Activated CD4-positive, alpha-beta T cell treated with anti-CD3 and anti-CD28 coated beads for 36 hours (primary cell): ENCODE measurements at places on chromosomes 2 and 18.

GRCh38 chr2:10781746-10782145 lies 30.8 kb downstream of the PDIA6 start:
- DNase-seq, result no peak

GRCh38 chr2:62045017-62045543 lies 139.6 kb downstream of the COMMD1 start:
- DNase-seq, result no peak

- DNase-seq, result no peak
Observed at GRCh38 chr2:214477305-214477704, 66.5 kb downstream of the VWC2L start.

DNA sequence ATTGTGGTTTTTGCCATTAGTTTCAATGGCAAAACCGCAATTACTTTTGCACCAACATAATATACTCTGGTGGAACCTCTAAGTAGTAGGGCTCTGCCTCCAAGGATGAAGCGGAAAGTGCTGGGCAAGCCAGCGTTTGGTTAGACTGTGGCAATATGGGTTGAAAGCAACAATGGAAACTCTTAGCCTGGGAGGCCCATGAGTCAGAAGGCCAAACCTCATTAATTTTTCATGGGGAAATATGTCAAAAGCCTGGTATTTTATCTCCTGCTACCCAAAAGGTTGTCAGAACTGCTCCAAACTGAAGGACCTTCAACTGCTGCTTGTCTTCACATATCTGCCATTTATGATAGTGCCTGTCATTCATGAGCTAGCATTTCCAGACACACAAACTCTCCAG lies 179.1 kb upstream of the CYP26B1 start:
- no peak for DNase-seq

- no peak for DNase-seq
Observed at GRCh38 chr2:149487189-149487588, 100.4 kb downstream of the MMADHC start.

DNA sequence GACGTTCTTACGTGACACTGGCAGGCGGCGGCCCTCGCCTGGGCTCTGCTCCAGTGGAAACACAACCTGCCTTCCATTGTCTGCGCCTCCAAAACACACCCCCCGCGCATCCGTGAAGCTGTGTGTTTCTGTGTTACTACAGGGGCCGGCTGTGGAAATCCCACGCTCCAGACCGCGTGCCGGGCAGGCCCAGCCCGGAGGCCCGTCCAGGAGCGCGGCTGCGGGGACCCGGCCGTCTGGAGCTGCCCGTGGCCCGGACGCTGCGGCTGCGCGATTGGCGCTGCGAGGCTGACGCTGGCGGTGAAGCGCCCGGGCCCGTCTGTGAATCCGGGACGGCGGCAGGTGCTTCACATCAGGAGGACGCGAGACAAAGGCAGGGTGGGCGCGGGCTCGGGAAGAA lies 670.3 kb upstream of the SALL3 start:
- no peak for DNase-seq

DNA sequence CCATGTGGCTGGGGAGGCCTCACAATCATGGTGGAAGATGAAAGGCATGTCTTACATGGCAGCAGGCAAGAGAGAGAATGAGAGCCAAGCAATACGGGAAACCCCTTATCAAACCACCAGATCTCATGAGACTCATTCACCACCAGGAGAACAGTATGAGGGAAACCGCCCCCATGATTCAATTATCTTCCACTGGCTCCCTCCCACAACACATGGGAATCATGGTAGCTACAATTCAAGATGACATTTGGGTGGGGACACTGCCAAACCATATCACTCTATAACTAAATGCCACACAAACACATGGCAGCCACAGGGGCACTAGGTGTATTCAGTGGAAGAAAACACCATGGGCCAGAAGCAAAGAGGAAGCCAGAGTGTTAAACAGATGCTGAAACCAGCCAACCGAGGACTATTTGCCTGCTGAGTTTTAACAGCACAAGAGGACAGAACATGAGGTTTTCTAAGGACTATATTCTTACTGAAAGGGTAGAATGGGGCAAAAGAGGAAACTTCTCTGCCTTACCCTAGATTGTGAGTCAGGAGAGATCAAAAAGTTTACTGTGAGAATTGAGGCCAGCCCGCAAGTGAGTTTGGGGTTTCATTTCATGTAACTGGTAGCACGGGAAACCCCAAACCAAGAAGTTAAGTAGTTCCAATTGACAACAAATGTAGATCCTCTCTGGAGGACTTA lies 49.2 kb downstream of the SIGLEC15 start:
- peak; percentile 84 for DNase-seq

DNA sequence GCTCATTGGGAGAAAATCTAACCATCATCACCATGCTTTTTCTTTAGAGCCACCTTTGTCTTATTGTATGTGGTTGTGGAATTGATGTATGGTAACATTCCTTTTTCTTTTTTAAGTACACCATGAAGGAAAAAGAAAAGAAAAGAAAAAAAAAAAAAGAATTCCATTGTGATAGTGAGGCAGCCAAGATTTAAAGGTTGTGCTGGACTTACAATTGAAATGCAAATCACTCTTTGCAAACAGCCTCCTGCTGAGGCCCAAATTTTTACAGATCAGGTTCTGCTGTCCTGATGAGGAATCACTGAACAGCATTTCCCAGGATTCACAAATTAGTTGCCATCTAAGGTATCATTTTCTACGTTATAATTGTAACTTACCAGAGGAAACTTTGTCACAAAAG lies 1101.0 kb upstream of the FANCL start:
- no peak for DNase-seq
